Activated naive CD4-positive, alpha-beta T cell treated with Interleukin-2 at 50 U/mL for 16 hours (primary cell): ENCODE measurements at places on chromosomes 11 and 22.

- no peak for DNase-seq
These were observed 3.7 kb upstream of the RELT start for GRCh38 chr11:73372375-73372993.

DNA sequence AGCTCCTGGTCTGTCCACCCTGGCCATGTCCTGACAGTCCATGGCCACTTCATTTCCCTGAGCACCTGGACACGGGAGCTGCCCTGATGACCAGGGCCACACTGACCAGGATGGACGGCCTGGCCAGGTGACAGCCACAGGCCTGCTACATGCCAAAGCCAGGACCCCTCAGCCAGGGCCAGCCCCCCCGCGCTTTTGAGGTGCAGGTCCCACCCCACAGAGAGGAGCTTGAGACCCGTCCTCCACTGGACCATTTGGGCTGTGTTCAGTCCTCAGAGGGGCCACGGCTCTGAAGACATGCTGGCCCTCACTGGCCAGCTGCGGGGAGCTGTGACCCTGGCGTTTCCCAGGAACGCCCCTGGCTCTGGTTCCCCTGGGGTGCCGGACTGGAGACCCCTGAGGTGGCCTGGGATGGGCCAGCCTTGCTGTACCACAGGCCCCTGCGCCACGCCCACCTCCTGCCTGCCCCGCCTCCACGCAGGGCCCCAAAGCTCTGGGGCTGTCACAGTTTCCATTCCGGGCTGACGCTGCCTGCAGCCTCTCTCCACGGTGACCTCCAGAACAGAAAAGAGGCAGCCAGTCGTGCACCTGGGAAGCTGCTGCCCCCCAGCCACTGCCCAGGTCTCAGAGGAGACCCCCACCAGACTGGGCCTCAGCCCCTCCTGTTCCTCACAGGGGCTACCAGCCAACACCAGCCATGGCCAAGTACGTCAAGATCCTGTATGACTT lies 18.2 kb downstream of the EPS8L2 start:
- DNase-seq = peak; percentile 29

- no peak for DNase-seq
These were observed 9.5 kb downstream of the JAML start for GRCh38 chr11:118215262-118215661.

- no peak for DNase-seq
These were observed 26.0 kb downstream of the SCGB1A1 start for GRCh38 chr11:62444835-62445234.

DNA sequence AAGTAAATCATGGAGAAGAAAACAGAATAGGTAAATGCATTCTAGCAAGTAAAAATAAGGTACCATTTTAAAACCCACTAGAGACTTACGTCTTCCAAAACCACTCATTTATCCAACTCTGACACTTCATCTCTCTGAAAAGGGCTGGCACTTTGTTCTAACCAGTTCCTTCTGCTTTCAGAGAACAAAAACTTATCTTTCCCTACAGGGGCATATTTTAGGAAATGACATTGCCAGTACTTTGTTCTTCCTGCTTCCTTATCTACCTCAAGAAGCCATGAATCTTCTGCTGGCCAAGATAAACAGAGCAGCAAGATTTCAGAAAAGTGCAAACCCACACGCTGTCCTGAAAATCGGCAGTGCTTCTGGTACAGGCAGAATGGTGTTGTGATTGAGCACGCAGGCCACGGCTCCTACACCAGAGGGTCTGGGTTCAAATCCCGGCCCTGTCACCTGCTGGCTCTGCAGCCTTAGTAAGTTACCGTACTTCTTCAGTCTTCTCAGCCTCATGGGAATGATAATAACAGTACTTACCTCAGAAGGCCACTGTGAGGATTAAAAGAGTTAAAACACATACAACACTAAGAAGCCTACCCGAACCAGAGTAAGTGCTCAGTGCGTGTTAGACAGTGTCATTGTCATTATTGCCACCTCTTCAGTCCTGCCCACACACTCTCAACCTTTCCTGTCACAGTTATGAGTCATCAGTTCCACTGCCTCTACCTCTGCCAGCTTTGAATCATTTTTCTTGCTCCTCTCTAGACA lies 11.0 kb downstream of the MPZL3 start:
- DNase-seq = peak; percentile 69

GRCh38 chr11:19073454-19074415 lies 13.2 kb upstream of the MRGPRX2 start:
- no peak for DNase-seq

DNA sequence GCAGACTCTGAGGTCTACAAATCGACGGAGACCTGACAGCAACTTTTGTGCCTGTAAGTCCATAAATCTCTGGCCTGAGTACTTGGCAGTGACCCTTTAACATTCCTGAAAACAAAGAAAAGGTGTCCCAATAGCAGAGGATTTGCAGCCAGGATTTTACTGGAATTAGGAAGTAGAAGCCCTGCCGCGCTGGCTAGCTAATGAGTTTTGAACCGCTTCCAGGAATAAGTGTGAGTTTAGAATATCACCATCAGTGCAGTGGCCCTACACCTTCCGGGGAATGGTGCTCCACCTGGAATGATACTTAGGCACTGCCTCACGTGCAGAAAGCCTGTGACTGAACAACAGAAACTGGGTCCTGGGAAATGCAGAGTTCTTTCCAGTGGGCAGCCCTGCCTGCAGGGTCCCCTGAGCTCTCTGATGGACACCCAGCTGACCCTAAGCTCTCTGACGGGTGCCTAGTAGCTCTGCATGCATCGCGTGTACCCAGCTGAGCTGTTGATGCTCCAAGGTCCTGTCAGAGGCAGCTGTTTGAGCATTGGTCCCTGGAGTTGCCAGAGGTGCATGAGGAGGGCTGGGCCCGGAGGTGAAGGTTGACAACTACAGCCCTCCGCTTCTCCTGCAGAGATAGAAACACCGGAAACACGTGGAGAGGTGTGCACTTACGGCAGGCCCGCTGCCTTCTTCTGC lies 380.9 kb downstream of the TBC1D22A start:
- no peak for DNase-seq

DNA sequence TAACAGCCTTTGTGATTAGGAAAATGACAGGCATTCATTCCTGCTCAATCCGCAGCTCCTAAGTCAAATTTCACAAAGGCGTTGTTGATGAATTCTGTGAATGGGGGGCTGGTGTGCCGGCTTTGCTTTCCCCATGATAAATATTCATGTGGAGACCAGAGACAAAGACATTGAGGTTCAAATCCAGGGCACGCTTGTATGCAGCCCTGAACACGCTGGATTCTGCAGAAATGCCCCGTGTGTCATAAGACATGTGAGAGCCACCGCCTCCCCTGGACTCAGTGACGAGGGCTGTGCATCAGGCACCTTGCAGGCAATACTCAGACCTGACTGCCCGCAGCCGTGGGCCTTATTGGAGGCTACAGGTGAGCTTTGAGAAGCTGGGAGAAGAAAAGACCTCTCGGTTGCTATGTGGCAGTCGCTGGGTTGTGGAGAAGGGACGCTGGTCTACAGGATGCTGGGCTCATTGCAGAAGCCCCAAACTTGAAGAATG lies 906.2 kb downstream of the BRD1 start:
- no peak for DNase-seq

DNA sequence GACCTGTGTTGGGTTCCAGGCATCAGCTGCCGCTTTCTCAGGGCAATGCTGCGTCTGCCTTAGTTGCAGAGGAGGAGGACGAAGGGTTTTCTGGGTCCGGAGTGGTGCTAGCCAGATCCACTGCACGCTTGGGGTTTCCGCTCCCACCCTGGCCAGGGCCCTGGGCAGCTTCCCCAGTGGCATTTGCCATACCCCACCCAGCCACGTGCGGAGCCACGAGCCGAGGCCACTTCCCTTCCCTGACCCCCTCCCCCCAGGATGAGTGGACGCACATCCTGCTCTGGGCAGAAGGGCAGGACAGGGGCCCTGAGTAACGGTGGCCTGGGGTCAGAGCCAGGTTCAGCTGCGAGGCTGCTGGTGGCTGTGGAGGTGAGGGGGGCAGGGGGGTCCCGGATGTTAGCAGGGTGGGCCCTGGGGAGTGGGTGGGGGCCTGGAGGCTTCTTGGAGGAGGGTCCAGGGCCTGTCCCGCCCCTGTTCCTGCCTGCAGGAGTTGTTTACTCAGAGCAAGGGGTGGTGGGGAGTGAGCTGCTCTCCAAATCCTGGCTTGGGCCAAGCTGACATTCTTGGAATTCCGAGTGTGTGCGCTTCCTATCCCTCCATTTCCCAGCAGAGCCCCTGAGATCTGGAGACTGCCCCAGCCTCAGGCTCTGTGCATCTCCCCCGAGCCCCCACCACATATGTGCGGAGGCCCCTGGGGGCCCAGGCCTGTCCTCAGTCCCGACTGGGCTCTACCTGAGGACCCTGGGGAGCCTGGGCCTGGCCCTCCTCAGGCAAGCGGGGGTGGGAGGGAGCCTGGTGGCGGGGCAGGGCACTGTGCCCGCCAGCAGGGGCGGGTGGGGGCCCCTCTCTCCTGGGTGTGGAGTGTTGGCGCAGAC lies 1.4 kb downstream of the TSPAN4 start:
- DNase-seq = no peak

GRCh38 chr11:23932485-23932898 lies 564.4 kb upstream of the LUZP2 start:
- no peak for DNase-seq

DNA sequence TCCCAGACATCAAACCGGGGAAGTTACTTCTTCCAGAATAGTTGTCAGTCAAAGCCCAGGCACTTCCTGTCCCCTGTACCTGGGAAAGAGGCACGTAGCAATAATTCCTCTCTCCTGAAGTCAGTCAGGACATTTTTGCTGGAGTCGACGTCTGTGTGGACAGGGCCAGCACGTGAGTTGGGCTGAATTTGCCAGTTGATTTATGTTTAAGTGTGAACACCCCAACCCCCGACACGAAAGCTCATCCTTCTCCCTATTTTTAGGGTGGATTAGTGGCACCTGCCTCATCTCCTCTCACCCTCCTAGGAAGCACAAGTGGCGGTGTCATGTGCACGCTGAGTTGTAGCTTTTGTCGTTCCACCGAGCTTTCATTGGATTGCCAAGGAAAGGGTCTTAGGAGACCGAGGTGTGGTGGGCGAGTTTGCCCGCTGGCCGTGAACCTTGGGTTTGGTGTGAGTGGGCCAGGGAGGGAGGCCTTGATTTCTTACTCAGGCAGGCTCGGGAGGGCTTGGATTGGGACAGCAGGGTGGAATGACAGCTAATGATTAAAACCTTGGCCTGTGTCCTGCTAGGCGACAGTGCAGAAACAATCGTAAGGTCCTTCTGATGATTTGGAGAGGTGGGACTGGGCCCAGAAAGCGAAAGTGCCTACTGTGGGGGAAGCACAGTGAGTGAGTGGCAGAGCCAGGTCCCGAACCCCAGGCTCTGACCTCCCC lies 87.0 kb upstream of the CRYBB3 start:
- no peak for DNase-seq
